PC-3 (cell line): ENCODE measurements at places on chromosomes 1 and 21. TPM values are rescaled to one million over a fixed set of nuclear protein-coding genes. Genes with fewer than 3 reads are reported as not detected.

DNA sequence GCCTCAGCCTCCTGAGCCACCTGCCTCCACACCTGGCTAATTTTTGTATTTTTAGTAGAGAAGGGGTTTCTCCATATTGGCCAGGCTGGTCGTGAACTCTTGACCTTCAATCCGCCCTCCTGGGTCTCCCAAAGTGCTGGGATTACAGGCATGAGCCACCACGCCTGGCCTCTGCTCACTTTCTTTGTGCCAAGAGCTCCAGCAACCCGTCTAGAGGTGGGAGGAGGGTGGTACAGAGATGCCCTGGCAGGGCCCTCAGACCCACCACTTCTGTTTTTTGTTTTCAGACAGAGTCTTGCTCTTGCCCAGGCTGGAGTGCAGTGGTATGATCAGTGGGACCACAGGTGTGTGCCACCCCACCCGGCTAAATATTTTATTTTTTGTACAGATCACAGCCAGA is 6.9 kb upstream of the SYNC start:
- DNase-seq = no peak
- H3K36me3 ChIP-seq = no peaks in the 10 kb centered on the region
- H3K4me1 ChIP-seq = peaks cover 5% of the 10 kb centered on the region; the same call in 1 of the 2 replicates
- no peak overlapping the region for H3K27ac ChIP-seq
- no peaks in the 10 kb centered on the region for H3K27me3 ChIP-seq
- no peak overlapping the region for H3K4me3 ChIP-seq

DNA sequence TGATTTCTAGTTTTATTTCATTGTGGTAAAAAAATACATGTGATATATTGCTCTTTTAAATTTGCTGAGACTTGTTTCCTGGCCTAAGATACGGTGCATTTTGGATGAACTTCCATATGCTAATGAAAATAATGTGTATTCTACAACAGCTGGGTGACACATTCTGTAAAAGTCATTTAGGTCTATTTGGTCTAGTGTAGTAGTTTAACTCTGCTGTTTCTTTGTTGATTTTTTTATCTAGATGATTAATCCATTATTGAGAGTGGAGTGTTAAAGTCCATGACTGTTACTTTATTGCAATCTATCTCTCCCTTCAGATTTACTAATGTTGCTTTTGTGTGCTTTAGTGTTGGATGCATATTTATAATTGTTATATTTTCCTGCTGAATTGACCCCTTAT is 161.4 kb downstream of the VAV3 start:
- H3K4me1 ChIP-seq = no peaks in the 10 kb centered on the region
- H3K27me3 ChIP-seq = peaks cover 5% of the 10 kb centered on the region; the same call in 1 of the 2 replicates
- no peak overlapping the region for H3K27ac ChIP-seq
- no peak overlapping the region for H3K4me3 ChIP-seq
- no peak for DNase-seq

- peaks cover 21% of the 10 kb centered on the region for H3K4me1 ChIP-seq
- no peaks in the 10 kb centered on the region for H3K27me3 ChIP-seq
- H3K4me3 ChIP-seq = peak overlapping the region; percentile 66
- peak overlapping the region; percentile 81 for H3K27ac ChIP-seq
- peak; percentile 62 for DNase-seq
- H3K36me3 ChIP-seq = no peaks in the 10 kb centered on the region
These were observed 440 bp downstream of the PIGP start for GRCh38 chr21:37072274-37072987.

The TSPEAR gene
- total RNA-seq = 2.1 and 3.2 TPM in 2 replicates

The TCHHL1 gene
- not detected in 2 replicates for total RNA-seq

The MAP3K21 gene
- total RNA-seq = 13.7 and 17.1 TPM in 2 replicates

The FCAMR gene
- total RNA-seq = not detected in 2 replicates

DNA sequence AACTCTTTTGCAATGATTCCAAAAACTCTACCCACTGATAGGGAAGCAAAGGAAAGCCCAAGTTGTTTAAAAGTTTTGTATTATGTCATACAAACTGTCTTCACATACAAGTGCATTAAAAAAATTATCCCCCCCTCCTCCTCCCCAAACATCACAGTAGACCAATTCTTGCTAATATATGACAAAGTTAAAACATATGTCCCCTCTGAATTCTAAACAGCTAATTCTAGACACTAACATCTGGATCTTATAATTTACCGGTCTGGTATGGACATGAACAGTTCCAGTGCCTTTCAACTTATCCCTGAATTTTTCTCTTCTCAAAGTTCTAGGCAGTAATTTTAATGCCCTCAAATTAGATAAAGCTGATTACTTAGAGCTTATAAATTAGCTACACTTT is 13.4 kb downstream of the RIT1 start:
- DNase-seq = no peak
- H3K27ac ChIP-seq = no peak overlapping the region
- peaks cover 16% of the 10 kb centered on the region for H3K4me1 ChIP-seq
- H3K4me3 ChIP-seq = no peak overlapping the region

The DCST1 gene
- total RNA-seq = not detected in 2 replicates

- H3K36me3 ChIP-seq = no peaks in the 10 kb centered on the region
- no peak overlapping the region for H3K4me3 ChIP-seq
- no peaks in the 10 kb centered on the region for H3K27me3 ChIP-seq
- no peak overlapping the region for H3K27ac ChIP-seq
- DNase-seq = peak; percentile 87
These were observed 12.5 kb upstream of the SARS1 start for GRCh38 chr1:109201123-109201703.

The TP73 gene
- 2.5 and 2.6 TPM in 2 replicates for total RNA-seq

GRCh38 chr1:229127301-229127700 is 143.6 kb upstream of the RAB4A start:
- H3K4me3 ChIP-seq = no peak overlapping the region
- H3K27ac ChIP-seq = no peak overlapping the region
- H3K36me3 ChIP-seq = no peaks in the 10 kb centered on the region
- no peaks in the 10 kb centered on the region for H3K4me1 ChIP-seq
- peaks cover 87% of the 10 kb centered on the region for H3K27me3 ChIP-seq
- DNase-seq = no peak

- no peak overlapping the region for H3K4me3 ChIP-seq
- no peak overlapping the region for H3K27ac ChIP-seq
- peaks cover 19% of the 10 kb centered on the region for H3K4me1 ChIP-seq
These were observed 137.2 kb upstream of the NGF start for GRCh38 chr1:115475252-115475651.

DNA sequence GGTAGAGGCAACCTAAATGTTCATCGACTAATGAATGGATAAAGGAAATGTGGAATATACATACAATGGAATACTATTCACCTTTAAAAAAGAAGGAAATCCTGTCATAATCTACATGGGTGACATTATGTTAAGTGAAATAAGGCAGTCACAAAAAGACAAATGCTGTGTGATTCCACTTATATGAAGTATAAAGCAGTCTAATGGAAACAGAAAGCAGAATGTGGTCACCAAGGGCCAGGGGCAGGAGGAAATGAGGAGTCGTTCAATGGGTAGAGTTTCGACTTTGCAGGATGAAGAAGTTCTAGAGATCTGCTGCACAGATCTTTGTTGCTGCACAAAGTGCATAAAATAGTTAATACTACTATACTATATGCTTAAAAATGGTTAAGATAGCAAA is 7.8 kb downstream of the DIPK1A start:
- H3K27me3 ChIP-seq = no peaks in the 10 kb centered on the region
- no peak overlapping the region for H3K4me3 ChIP-seq
- H3K36me3 ChIP-seq = no peaks in the 10 kb centered on the region
- DNase-seq = no peak
- peaks cover 18% of the 10 kb centered on the region for H3K4me1 ChIP-seq

DNA sequence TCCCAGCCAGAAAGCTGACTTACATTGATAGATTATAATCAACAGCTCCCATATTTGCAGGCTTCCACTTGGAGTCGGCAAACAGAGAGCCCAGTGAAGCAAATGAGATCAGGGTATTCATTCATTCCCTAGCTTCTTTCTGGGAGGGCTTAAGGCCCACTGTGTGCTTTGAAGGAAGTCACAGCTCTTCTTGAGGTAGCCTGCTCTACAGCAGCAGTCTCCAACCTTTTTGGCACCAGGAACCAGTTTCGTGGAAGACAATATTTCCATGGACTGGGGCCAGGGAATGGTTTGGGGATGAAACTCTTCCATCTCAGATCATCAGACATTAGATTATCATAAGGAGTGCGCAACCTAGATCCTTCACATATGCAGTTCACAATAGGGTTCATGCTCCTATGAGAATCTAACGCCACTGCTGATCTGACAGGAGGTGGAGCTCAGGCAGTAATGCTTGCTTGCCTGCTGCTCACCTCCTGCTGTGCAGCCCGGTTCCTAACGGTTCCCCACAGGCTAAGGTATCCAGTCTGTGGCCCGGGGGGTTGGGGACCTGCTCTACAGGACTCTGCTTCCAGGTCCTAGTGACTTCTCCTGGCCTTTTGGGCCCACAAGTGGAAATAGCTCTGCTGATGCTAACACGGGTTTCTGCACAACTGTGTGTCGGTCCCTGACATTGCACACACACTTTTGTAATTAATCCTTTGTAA is 13.7 kb upstream of the ADAM30 start:
- H3K4me3 ChIP-seq = no peak overlapping the region
- DNase-seq = no peak
- H3K27me3 ChIP-seq = no peaks in the 10 kb centered on the region
- H3K4me1 ChIP-seq = no peaks in the 10 kb centered on the region

The PPP1R15B gene
- 50.7 and 57.5 TPM in 2 replicates for total RNA-seq

- H3K4me3 ChIP-seq = no peak overlapping the region
- H3K27ac ChIP-seq = no peak overlapping the region
- no peaks in the 10 kb centered on the region for H3K27me3 ChIP-seq
These were observed 16.0 kb downstream of the LCK start for GRCh38 chr1:32266921-32267591.

- H3K36me3 ChIP-seq = no peaks in the 10 kb centered on the region
- DNase-seq = peak; percentile 16
- H3K27ac ChIP-seq = no peak overlapping the region
- no peak overlapping the region for H3K4me3 ChIP-seq
These were observed 23.5 kb upstream of the CR2 start for GRCh38 chr1:207430602-207431001.

DNA sequence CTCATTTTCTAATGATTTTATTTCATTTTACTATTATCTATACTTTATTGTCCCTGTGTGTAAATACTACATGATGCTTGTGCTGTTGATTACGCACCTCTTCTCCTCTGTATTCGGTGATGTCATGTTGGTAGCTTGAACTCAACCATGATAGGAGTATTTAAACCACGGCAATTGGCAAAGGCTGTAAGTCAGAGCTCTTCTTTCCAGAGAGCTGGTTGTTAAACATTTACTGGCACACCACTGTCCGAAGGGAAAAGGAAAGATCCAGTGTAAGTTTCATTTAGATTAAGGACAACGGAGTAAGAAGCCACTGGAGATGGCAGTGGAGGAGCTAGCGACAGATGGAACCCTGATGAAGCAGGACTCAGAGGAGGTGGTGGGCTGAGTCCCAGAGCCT is 93.4 kb upstream of the KCNE2 start:
- no peak overlapping the region for H3K4me3 ChIP-seq
- no peak overlapping the region for H3K27ac ChIP-seq
- H3K27me3 ChIP-seq = peaks cover 73% of the 10 kb centered on the region
- H3K4me1 ChIP-seq = no peaks in the 10 kb centered on the region
- no peaks in the 10 kb centered on the region for H3K36me3 ChIP-seq

DNA sequence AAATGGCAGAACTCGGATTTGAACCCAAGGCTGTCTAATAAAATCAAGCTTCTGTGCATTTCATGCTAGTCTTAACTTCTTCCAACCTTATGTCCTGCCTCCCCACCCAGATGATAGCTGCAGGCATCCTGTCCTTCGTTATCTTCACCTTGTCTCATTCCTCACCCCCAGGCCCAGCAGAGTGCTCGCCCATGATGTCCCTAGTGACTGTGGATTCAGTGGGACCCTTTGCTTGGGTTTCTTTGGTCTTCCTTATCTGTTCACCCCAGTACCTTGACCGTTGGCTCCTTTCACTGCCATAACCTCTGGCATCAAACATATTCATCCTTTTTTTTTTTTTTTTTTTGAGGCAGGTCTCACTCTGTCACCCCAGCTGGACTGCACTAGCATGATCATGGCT is 5.6 kb upstream of the BSDC1 start:
- no peak for DNase-seq
- H3K4me1 ChIP-seq = peaks cover 4% of the 10 kb centered on the region; the same call in 1 of the 2 replicates
- no peak overlapping the region for H3K4me3 ChIP-seq
- no peaks in the 10 kb centered on the region for H3K36me3 ChIP-seq

The MATN1 gene
- total RNA-seq = 0.63 TPM in 1 of 2 replicates, not detected in the other

DNA sequence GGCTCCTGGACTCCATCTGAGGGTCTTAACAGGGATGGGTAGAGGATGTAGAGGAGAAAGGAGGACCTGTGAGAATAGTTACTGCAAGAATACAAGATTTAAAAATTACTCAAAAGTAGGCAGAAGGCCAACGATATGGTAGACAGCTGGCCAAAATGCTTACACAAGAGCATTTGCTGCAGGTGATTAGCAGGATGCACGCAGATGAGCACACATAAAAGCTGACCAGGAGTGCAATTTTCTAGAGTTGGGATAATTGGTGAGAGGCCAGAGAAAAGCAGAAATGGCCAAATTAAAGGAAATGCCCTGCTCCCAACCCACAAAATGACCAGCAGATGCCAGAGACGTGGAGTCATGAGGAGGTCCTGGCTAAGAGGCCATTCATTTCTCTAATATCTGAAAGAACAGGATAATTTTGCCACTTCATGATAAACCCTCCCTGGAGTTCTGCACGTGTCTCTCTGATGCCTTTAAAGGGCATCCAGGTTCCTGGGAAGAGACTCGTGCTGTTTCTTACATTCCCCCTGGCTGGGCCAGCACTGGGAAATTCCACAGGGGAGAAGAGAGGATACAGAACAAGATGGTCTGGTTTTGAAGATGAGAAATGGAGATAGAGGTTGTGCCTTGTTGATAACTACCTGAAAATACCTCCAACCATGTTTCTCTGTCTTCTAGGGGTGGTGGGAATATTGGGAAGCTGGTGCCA is 62.3 kb upstream of the KCNA3 start:
- no peak overlapping the region for H3K27ac ChIP-seq
- H3K27me3 ChIP-seq = peaks cover 39% of the 10 kb centered on the region
- H3K4me1 ChIP-seq = no peaks in the 10 kb centered on the region
- no peak overlapping the region for H3K4me3 ChIP-seq
- no peaks in the 10 kb centered on the region for H3K36me3 ChIP-seq
